ENCODE measurements at places on chromosomes 4 and X.

DNA sequence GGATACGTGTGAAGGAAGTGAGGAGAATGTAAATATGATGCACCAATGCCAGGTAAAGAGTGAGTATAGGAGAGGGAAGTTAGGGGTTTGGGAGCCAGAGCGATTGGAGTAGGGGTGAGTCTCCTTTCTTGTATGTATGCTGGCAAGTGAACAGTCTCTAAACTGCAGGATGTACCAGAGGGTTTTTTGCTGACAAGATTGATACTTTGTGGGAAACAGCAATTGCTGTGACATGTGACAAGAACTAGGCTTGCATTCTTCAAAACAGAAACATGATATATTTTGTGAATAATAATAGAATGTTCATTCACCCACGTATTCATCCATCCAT is 706 bp downstream of the CHIC1 start:
- DNase-seq = no peak

- no peak for DNase-seq
Observed at GRCh38 chrX:101764538-101764937, 104.9 kb upstream of the ARMCX2 start.

DNA sequence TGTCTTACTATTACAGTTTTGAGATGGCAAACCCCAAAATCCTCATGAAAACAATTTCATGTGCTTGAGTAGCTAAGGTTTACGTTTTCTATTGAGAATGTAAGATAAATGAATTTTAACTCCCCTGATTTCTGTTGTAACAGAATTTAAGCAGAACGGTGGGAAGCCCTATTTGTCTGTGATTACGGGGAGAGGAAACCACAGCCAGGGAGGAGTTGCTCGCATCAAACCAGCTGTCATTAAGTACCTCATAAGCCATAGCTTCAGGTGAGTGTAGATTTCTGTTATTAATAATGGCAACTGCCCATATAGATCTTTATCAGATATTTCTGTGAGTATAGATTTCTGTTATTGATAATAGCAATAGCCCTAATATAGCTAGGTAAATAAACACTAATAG is 44.2 kb upstream of the RHOH start:
- DNase-seq = no peak

DNA sequence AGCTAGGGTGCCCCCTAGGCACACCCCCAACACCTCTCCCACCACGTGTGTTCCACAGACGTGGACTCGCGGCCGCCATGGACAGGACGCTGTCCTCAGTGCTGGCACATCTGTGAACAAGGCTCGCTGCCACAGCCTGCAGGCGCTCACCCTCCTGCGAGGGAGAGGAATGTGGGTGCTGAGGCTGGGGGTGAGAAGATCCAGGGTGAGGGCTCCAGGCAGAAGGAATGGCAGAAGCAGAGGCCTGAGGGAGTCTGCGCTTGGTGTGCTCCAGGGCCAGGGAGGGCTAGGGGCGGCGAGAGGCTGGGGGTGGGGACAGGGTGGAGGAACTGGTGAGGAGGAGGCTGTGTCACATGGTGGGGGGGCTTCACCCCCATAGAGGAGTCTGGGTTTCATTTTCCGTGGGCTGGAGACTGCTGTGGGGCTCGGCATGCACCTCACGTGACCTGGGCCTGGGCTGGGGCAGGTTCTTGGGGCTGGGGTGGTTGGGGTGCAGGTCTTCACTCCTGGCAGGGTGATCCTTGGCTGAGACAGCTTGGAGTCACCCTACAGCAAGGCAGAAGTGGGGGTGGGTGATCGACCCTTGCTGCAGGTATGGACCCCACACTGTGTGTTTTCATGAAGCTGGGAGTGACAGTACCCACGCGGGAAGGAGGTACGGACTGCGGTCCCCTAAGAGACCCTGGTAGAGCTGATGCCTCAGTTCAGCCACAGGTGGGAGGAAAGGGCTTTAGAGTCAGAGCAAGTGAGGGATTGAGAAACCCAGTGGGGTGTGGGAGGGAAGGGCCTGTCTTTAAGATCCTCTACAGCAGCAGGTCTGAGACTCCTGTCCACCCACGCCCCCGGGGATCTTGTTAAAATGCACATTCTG is 103.7 kb downstream of the PSAPL1 start:
- no peak for DNase-seq

Data from activated naive CD4-positive, alpha-beta T cell treated with anti-CD3 and anti-CD28 coated beads, Interleukin-2, amount 50 U/mL, for 16 hours (primary cell).